ENCODE measurements at places on chromosomes 5 and 9.

- DNase-seq: no peak
Measured at GRCh38 chr9:117916291-117916690, 212.1 kb downstream of the TLR4 start.

DNA sequence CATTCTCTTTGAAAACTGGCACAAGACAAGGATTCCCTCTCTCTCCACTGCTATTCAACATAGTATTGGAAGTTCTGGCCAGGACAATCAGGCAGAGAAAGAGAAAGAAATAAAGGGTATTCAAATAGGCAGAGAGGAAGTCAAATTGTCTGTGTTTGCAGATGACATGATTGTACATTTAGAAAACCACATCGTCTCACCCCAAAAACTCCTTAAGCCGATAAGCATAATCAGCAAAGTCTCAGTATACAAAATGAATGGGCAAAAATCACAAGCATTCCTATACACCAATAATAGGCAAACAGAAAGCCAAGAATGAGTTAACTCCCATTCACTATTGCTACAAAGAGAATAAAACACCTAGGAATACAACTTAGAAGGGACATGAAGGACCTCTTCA lies 21.0 kb upstream of the EPB41L4A start:
- no peak for DNase-seq

DNA sequence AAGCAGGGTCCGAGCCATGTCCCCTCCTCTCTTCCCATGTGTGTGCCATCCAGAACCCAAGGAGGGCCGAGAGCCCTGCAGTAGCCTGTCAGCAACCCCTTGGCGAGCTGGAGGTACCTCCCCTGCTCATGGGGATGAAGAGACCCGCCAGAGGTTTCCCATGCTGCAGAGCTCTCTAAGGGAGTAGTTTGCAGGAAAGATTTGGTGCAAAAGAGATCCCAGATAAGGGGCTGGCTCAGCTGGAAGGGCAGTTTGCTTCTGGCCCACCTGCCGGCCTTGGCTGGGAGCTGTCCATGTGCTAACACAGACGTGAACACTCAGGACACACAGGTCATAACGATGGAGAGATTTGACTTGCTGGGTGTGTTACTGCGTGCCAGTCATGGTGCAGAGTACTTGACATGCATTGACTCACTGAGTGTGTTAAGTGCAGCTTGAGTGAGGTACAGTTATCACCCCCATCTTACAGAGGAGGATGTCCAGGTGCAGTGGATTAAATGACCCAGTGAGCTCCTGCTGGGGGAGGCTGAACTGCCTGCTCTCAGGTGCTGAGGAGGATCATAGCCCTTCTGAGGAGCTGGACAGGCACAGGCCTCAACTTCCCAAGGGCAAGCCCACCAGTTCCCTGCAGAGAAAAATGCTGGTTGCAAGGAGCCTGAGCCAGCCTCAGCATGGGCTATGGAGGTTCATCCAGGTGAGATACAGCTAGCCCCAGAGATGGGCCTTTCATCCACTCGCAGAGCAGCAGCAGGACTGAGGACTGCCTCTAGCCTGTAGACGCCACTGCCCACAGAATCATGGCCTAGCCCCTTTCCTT lies 6.3 kb upstream of the SLC25A48 start:
- no peak for DNase-seq

DNA sequence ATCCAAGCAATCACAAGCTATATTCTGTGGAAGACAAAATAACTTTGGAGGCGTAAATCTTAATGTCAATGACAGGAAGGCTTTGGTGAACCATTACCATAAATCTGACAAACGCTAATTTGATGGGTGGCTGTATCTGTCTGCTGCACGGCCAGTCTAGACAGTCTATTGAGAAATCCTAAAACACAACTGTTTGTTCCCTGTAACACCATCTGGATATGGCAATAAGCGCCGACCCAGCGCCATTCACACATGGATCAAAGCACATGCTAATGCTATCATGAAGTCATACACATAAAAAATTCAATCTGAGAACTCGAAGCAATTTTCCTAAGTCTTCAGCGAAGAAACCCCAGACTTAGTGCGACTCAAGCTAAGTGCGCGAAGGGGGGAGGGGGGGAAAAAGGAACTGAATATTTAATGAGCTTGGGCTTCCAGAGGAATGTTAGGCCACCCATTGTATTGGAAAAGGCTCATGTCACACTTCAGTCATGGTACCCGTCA lies 95.1 kb downstream of the ARL15 start:
- DNase-seq: no peak

DNA sequence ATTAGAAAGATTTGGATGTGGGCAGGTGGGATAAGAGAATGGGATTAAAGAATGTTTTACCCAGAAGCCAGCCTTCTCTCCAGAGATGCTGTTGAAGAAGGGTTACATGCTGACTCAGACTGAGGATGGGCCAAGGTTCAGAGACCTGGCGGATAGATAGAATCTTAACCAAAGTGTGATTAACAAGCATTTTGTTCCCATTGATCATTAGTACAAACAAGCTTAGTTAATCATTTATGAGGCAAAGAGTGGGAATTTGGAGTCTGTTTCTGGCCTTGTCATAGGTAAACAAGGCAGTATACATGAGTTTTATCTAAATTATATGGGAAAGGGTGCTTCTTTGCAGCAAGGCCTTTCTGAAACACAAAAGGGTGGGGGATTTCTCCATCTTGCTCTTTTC lies 20.8 kb upstream of the DTWD2 start:
- no peak for DNase-seq
